ENCODE measurements at places on chromosomes 4 and X.
A peak's percentile ranks its signal among the peaks of the same experiment; 100 is the strongest.

- DNase-seq: no peak
Observed at GRCh38 chr4:676871-677235, 2.5 kb downstream of the MYL5 start.

DNA sequence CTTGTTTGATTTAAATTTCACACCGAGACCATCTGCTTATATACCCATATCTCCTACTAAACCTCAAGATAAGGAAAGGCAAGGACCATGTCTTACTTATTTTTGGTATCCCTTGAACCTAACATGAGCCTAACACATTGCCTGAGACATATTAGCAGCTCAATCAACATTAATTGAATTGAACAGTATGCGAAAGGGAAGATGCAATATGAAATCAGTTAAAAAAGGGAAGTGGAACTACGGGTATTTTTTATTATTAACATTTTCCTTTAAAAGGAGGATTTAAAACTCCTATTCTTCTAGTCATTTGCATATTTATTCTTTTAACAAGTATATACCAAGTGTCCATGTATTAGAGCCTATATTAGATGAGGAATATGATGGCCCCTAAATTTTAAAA, 197.0 kb downstream of the CAMK2D start:
- no peak for DNase-seq

DNA sequence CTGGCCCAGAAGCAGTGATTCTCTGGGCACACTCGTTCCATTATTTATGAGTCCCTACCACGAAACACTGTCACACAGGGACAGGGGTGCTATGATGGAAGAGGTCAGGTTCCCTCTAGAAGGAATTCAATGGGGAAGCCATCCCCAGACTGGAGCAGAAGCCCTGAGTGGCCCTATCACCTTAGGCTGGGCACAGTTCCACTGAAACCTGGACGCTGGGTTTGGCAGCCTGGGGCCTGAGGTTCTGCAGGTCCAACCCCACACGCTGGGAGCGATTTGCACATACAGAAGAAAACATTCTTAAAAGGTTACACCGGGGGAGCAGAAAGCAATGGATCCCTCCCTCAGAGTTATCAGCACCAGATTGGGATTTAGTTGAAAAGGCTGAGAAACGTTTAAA, 63.3 kb downstream of the PHKA2 start:
- no peak for DNase-seq

- no peak for DNase-seq
Observed at GRCh38 chrX:103061486-103061885, 2.5 kb downstream of the BEX1 start.

- DNase-seq: no peak
Observed at GRCh38 chr4:33316033-33316432, 2595.9 kb downstream of the PCDH7 start.

- DNase-seq: no peak
Observed at GRCh38 chr4:1283711-1284110, 6.0 kb upstream of the MAEA start.

- DNase-seq: no peak
Observed at GRCh38 chr4:1112821-1113182, 562 bp downstream of the RNF212 start.

- no peak for DNase-seq
Observed at GRCh38 chr4:56910172-56910967, 2.7 kb downstream of the REST start.

GRCh38 chrX:11789809-11790208, 31.8 kb downstream of the MSL3 start:
- DNase-seq: no peak

GRCh38 chrX:13263560-13264251, 56.1 kb downstream of the ATXN3L start:
- no peak for DNase-seq

- no peak for DNase-seq
Observed at GRCh38 chr4:1773754-1774153, 19.3 kb upstream of the FGFR3 start.

DNA sequence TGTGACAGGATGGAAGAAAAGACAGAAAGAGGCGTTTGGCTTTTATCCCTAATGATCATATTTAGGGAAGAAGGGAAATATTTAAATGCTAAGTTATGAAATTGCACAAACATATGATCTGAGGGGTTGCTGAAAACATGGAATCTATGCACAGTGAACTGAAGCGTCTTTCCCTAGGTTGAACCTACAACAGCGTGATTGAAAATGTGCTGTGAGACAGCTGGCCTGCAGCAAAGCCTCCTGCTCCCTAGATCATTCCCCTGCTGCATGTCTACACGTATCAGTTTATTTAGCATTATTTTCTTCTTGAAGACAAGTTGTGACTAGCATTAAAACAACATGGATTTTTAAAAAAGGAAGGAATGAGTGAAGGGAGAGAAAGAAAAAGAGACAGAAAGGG, 272.5 kb upstream of the TRAM1L1 start:
- DNase-seq: no peak

GRCh38 chr4:184462724-184463123, 11.6 kb downstream of the IRF2 start:
- no peak for DNase-seq

- DNase-seq: no peak
Observed at GRCh38 chrX:139974471-139974870, 9.2 kb upstream of the CXorf66 start.

GRCh38 chrX:47991263-47992094, 12.3 kb downstream of the ZNF182 start:
- peak; percentile 10 for DNase-seq

DNA sequence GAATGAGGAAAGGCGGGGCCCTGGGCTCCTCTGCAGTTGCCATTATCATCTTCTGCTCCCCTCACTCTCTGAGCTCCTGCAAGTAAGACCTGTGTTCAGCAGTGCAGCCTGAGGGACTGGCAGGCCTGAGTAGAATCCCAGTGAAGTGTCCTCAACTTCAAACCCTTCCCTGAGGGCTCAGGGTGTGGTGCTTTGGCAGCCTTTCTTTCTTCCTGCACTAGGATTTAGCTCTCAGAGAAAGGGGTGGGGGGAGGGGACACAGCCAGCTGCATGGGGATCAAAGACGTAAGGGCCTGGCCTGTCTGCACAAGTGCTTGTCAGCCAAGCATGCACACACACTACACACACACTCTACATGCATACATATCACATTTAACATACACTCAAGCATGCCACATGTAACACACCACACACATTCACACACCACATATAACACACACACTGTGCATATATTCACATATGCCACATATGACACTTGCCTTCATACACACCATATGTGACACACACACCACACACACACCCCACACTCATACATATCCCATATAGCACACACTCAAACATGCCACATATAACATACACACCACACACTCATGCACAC, 223.4 kb upstream of the RPL34 start:
- no peak for DNase-seq

- no peak for DNase-seq
Observed at GRCh38 chr4:160159457-160159856, 1056.6 kb downstream of the RAPGEF2 start.

DNA sequence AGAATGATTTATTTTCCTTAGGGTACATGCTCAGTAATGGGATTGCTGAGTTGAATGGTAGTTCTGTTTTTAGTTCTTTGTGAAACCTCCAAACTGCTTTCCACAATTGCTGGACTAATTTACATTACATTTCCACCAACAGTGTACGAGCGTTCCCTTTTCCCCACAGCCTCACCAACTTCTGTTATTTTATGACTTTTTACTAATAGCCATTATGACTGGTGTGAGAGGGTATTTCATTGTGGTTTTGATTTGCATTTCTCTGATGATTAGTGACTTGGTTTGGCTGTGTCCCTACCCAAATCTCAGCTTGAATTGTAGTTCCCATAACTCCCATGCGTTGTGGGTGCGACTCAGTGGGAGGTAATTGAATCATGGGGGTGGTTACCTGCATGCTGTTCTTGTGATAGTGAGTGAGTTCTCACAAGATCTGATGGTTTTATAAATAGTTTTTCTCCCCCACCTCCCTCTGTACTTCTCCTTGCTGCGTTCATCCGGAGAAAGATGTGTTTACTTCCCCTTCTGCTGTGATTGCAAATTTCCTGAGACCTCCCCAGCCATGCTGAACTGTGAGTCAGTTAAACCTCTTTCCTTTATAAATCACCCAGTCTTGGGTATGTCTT, 95.1 kb downstream of the GBA3 start:
- DNase-seq: no peak

- peak; percentile 62 for DNase-seq
Observed at GRCh38 chr4:184825141-184825895, 450 bp downstream of the ACSL1 start.

DNA sequence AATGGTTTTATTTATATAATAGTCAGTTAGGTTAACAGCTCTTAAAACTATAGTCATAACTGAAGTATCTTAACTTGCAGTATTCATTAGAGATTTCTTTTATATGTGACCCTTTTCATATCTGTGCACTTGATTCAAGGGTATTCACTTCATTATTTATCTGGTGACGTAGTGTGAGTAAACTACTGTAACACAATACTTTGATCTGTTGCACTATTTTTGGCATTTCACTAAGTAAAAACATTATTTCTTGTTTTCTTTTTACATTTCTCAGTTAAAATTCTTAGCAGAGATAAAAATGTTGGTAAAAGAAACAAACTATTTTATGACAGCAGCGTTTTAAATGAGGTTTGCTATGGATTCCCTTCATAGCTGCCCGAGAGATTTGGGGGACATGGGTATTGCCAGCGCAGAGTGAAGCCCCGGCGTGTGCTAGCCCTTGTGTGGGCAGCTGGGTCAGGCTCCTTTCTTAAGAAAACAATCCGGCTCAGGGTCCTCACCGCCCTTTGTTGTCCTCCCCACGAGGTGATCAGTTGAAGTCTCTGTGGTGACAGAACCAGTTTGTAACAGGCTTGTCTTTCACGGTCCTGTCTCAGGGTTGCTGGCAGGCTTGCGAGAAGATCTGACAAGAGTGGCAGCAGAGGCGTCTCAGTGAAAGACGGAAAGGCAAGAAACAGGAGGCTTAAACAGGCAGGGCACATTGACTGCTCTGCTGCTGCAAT, 293.4 kb downstream of the BMPR1B start:
- no peak for DNase-seq

- DNase-seq: no peak
Observed at GRCh38 chr4:25509646-25510045, 132.6 kb downstream of the ANAPC4 start.

DNA sequence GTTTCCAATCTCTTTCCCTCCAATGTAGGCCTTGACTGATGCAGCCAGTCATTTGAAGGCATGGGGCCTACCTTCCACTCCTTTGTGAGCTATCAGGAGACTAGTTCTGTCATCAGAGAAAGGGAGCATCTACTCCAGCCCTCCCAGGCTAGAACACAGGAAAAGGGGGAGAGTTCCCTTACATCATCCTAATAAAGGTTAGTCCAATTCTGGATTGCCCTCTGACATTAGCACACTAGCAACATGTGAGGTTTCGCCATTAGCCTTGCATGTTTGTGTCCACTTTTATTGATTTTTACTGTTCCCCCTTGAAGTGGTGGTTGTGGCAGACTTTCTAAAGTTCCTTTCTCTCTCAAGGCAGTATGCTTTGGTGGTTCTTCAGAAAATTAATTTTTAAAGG, 67.3 kb downstream of the ZFX start:
- DNase-seq: no peak

- DNase-seq: no peak
Observed at GRCh38 chr4:5249727-5250126, 198.4 kb downstream of the STK32B start.

DNA sequence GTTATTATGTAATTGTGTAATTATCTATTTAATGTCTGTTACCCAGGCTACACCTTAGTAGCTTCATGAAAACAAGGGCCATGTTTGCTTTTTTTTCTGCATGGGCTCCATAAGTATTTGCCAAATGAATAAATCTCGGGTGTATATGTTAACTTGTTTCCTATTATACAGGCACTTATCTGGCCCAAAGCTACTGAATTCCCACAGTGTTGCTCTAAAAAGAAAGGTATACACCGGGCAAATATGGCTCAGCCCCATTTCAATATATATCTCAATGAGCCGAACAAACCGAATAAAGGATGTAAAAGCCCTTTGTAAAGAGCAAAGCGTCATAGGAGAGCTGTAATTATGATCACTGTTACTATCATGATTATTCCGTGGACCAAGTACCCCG, 767 bp downstream of the PAQR3 start:
- DNase-seq: peak; percentile 9

GRCh38 chr4:181752516-181752915, 490.7 kb upstream of the TENM3 start:
- no peak for DNase-seq

- no peak for DNase-seq
Observed at GRCh38 chrX:24204331-24204730, 54.8 kb downstream of the ZFX start.

GRCh38 chr4:85508654-85509053, 33.7 kb downstream of the ARHGAP24 start:
- DNase-seq: no peak

GRCh38 chr4:42642101-42642797, 14.7 kb downstream of the ATP8A1 start:
- DNase-seq: no peak

DNA sequence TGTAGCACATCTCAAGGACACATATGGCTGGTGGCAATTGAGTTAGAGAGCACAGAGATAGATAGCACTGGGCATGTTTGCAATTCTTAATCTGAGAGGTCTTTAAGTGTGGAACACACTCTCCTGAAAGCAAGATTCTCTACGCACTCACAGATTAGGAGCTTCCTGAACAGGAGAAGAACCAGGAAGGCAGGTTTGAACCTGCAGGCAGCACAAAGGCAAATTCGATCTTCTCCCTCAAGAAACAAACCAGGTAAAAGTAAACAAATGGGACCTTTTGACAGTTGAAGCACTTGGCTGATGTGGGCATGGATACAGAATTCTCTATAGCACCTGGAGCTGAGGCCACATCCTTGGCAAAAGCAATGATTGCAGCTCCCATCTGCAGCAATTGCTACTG, 24.3 kb downstream of the HS3ST1 start:
- DNase-seq: no peak

- DNase-seq: no peak
Observed at GRCh38 chr4:183503497-183504063, 1.3 kb upstream of the ING2 start.

GRCh38 chr4:101014417-101014816, 332.9 kb downstream of the PPP3CA start:
- no peak for DNase-seq

DNA sequence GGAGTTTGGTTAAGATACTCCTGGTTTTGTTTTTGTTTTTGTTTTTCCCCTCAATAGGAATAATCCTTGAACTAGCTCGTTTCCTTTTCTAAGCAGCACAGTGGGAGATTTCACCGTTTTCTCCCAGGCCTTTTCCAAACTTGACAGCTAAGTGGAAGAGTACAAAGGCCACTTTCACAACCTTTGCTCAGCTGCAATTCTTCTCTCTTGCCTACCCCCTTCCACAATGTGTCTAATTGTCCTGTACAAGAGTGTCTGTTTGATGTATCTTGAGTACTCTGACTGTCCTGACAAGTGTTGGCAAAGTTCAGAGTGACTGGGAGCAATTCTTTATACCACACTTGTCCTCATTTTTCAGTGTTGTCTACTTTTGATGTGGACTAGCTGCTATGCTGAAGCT, 674.3 kb upstream of the AMOT start:
- no peak for DNase-seq

GRCh38 chrX:20743046-20743445, 476.3 kb upstream of the RPS6KA3 start:
- no peak for DNase-seq

GRCh38 chr4:41418444-41418843, 119.5 kb upstream of the LIMCH1 start:
- DNase-seq: no peak

Data from CD4-positive, alpha-beta T cell treated with Interleukin-12 subunit alpha and Interleukin-12 subunit beta, for 1 hour (primary cell).